ENCODE measurements at places on chromosomes 3 and 15.

GRCh38 chr15:64861960-64862359 lies 20.2 kb downstream of the PLEKHO2 start:
- no peak for DNase-seq

- no peak for DNase-seq
These were observed 13.7 kb upstream of the SEC22A start for GRCh38 chr3:123188058-123188457.

GRCh38 chr15:77543159-77543882 lies 89.4 kb downstream of the LINGO1 start:
- peak; percentile 95 for DNase-seq

GRCh38 chr3:147394884-147395225 lies 11.5 kb downstream of the ZIC4 start:
- no peak for DNase-seq

- no peak for DNase-seq
These were observed 19.5 kb upstream of the LAMP3 start for GRCh38 chr3:183182073-183182472.

DNA sequence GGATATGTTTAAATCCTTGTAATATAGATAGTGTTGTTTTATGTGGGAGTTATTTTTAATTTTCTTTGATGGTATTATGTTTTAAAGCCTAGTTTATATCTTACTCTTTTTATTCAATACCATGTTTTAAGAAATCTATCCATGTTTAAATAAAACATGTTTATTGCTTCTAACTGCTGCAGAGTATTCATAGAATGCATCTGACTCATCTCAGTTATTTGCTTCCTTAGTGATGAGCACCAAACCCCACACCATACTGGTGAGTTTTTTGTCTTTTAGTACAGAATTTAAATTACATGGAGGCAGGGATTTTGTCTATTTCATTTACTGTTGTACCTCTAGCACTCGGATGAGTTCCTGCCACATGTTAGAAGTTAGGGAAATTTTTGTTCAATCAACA lies 209.2 kb downstream of the NSUN3 start:
- DNase-seq, result no peak

GRCh38 chr15:39639037-39639436 lies 58.2 kb downstream of the THBS1 start:
- DNase-seq, result no peak

DNA sequence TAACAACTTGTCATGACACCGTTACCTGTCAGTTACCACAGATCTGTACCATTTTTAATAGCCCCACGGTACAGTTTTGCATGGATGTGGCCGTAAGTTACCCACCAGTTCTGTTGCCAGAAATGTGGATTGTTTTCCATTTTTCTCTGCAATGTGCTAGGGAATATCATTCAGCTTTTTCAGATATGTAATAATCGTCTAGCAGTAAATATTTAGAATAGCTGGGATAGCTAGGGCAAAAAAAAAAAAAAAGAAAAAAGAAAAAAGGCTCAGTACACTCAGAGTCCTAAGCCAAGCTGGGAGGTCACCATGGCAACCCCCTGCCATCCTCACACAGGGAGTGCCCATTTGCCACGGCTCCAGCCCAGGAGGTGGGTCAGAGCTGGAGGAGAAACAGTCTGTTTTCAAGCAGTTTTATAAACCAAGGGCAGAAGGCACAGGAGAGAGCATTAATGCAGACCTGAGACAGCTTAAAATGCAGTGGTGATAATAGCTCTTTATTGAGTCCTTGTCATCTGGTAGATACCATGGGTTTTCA lies 25.2 kb downstream of the PAQR5 start:
- DNase-seq, result no peak

GRCh38 chr3:36451816-36452215 lies 71.5 kb downstream of the STAC start:
- no peak for DNase-seq

Measured in iPS-NIHi11 (cell line).